Uterine smooth muscle cell (primary cell): ENCODE measurements at places on chromosomes 16 and 17. TPM values are rescaled to one million over a fixed set of nuclear protein-coding genes. Genes with fewer than 3 reads are reported as not detected.

The ZG16 gene
- not detected in 2 replicates for total RNA-seq

The KRTAP4-4 gene
- not detected in 2 replicates for total RNA-seq

The ADAMTS18 gene
- total RNA-seq = under 0.01 and 0.33 TPM in 2 replicates

The ZFP90 gene
- total RNA-seq = 23.5 and 32.2 TPM in 2 replicates

The SLC6A4 gene
- 0.11 and 0.12 TPM in 2 replicates for total RNA-seq

The CETP gene
- not detected in 2 replicates for total RNA-seq

The OR4D1 gene
- total RNA-seq = not detected in 2 replicates

The ABCA6 gene
- total RNA-seq = 7.9 and 9.7 TPM in 2 replicates

The TNFRSF13B gene
- not detected in 2 replicates for total RNA-seq

The TMC5 gene
- not detected in 2 replicates for total RNA-seq

The ASPA gene
- total RNA-seq = 0.62 and 0.77 TPM in 2 replicates

The KRTAP1-5 gene
- total RNA-seq = 32.6 and 54.1 TPM in 2 replicates

The ASGR1 gene
- total RNA-seq = 1.3 and 1.4 TPM in 2 replicates

The HES7 gene
- total RNA-seq = not detected in 2 replicates

The C17orf78 gene
- not detected in 2 replicates for total RNA-seq

The WFDC1 gene
- 0.50 and 0.66 TPM in 2 replicates for total RNA-seq

The CARHSP1 gene
- total RNA-seq = 111 and 148 TPM in 2 replicates

The MAPT gene
- 0.33 and 0.75 TPM in 2 replicates for total RNA-seq

The PNMT gene
- 0.22 TPM in 1 of 2 replicates, not detected in the other for total RNA-seq

The CD300LG gene
- total RNA-seq = not detected in 2 replicates

The KRTAP2-3 gene
- 0.12 and 1.00 TPM in 2 replicates for total RNA-seq

The HBA2 gene
- total RNA-seq = not detected in 2 replicates

The MIS12 gene
- total RNA-seq = 23.1 and 24.0 TPM in 2 replicates

The WSCD1 gene
- total RNA-seq = 0.22 and 0.87 TPM in 2 replicates

The KCNH6 gene
- total RNA-seq = not detected in 2 replicates

The KRT23 gene
- total RNA-seq = 0.50 and 0.55 TPM in 2 replicates

The ITGB3 gene
- 27.8 and 43.0 TPM in 2 replicates for total RNA-seq

The METRNL gene
- 71.2 and 137 TPM in 2 replicates for total RNA-seq

The ACAP1 gene
- 2.4 and 5.7 TPM in 2 replicates for total RNA-seq

The TBC1D28 gene
- total RNA-seq = not detected in 2 replicates

The SDR42E1 gene
- under 0.01 and 0.22 TPM in 2 replicates for total RNA-seq

The GLIS2 gene
- 2.2 and 3.6 TPM in 2 replicates for total RNA-seq

The POLG2 gene
- total RNA-seq = 12.9 and 18.4 TPM in 2 replicates

The TUBG1 gene
- total RNA-seq = 16.4 and 31.3 TPM in 2 replicates

The SNX20 gene
- not detected in 2 replicates for total RNA-seq

The MPP3 gene
- 16.2 and 24.5 TPM in 2 replicates for total RNA-seq

The DCTPP1 gene
- 12.9 and 25.0 TPM in 2 replicates for total RNA-seq

The TNS4 gene
- total RNA-seq = not detected in 2 replicates

The HCRT gene
- not detected in 2 replicates for total RNA-seq

The TMEM231 gene
- total RNA-seq = 15.1 and 18.4 TPM in 2 replicates
